Psoas muscle (tissue), 8 donors: ENCODE measurements at places on chromosomes 6 and 20. TPM values are rescaled to one million over a fixed set of nuclear protein-coding genes. Genes with fewer than 3 reads are reported as not detected.

RIPPLY2 gene
- not detected for total RNA-seq

SIM1 gene
- total RNA-seq: 1.2 TPM

F13A1 gene
- total RNA-seq: 50.1 TPM

C20orf202 gene
- 0.24 TPM for total RNA-seq

GPX5 gene
- not detected for total RNA-seq

HLA-DQA2 gene
- not detected for total RNA-seq

TSPYL4 gene
- total RNA-seq: 8.7 TPM

ADGB gene
- total RNA-seq: not detected
